Posterior vena cava (tissue), 2 donors: ENCODE measurements at places on chromosomes 5 and 9.

- DNase-seq = no peak
Measured at GRCh38 chr5:158054223-158055110, 195.5 kb upstream of the CLINT1 start.

GRCh38 chr5:136028782-136029742 lies at the start of gene TGFBI:
TSS of gene TGFBI (plus strand) at chr5:136028988. CDS start at chr5:136029056, 68 bp downstream.
- DNase-seq = peak; percentile 91

DNA sequence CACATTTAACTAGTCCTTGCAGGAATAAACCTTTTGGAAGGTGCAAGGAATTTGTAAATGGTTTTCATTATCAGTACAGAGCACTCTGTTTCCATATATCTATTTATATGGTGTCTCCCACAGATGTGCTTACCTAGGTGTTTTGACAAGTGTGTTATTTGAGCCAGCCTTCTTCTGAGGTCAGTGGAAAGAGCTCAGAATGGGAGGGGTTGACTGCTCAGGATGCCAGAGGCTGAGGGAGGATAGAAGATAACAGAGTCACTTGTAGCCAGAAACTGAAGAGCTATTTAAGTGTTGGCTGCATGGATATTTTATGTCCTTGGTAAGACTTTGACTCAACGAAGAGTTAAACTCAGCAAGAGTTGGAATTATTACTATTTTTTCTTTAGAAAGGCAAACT lies 5.0 kb downstream of the CMYA5 start:
- no peak for DNase-seq

DNA sequence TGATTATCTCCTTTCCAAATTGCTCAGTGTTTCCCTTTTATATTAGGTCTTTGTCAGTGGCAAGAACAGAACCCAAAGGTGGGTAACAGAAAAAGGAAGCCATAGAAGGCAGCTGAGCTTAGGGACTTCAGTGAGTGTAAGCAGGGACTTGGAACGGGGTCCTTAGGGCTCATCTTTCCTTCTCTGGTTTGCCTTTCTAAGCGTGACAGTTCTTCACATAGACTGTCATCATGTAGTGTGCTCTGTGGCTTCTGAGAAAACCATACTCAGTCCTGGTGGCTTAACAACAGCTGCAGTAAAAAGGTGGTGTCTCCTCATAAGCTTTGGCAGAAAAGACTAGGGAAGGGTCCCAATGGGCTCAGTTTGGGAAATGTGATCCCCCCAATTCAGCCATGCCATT lies 108.8 kb downstream of the SLC12A2 start:
- no peak for DNase-seq
